ENCODE measurements at places on chromosomes 6 and 20.

DNA sequence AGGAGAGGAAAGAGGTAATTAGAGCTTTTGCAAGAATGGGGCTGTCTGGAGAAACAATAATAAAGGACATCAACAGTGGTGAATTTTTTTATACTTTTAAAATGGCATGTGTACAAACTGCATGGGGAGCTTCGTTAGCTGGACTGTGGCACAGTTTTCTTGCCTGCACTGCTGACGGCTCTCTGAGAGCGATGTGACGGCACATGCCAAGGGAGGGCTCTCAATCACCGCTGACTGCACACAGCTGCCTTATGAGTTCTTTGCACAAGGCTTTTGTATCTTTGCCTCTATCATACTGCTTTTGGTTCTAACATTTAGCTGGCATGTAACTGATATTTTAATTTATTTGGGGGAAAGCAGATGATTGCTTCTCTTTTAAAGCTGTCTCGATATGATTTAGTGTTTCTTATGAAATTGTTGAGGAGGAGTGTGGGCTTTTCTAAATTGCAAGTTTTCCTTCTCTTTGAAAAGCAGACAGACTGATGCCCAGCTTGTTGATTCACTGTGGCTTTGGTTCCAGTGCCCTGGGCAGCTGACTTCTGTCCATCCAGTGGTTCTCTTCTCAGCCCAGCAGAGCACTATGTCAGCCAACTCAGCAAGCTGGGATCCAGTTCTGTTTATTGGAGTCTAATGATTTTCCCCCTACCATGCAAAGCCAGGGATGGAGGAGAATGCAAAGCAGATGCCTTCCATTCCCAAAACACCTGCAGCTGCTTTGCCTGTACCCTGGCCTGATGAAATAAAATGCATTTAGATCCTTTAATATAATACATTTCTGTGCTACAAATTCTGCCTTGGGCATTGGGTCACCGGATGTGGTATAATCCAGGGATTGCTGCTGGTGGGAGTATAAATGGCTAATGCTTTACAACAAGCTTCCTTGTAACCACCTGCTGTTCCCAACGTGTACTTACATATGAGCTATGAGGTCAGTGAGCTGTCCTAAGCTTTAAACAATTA is 323.9 kb downstream of the ZFAND3 start:
- no peak for DNase-seq

DNA sequence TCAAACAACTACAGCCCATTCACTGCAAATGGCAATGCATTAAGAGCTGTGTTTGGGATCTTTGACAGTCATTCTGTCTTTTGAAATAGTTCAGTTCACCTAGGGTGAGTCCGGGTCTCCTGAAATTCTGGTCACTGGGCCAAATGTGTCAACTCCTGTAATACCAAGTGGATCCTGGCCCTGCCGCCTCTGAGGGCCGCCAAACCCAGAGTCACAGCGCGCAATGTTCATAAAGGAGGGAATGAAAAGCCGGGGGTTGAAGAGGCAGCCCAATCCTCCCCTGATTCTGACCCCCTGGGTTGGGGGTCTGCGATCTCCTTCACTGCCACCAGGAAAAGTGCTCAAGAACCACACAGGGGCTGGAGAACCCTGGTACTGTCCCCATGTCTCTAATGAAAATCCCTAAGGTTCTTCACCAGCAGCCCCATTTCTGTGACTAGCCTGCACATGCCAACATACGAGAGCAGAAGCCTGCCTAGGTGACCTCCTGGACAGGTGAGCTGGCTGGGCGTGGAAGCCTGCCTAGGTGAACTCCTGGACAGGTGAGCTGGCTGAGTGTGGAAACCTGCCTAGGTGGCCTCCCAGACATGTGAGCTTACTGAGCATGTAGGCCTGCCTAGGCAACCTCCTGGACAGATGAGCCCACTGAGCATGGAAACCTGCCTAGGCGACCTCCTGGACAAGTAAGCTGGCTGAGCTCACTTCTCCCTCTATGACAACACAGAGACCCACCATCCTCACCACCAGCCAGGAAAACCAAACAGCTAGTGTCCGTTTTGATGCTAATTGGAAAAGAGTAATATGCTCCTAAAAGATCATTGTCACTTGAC is 16.1 kb upstream of the APMAP start:
- DNase-seq, result no peak

- DNase-seq, result no peak
Measured at GRCh38 chr6:1412901-1413300, 23.5 kb downstream of the FOXF2 start.

DNA sequence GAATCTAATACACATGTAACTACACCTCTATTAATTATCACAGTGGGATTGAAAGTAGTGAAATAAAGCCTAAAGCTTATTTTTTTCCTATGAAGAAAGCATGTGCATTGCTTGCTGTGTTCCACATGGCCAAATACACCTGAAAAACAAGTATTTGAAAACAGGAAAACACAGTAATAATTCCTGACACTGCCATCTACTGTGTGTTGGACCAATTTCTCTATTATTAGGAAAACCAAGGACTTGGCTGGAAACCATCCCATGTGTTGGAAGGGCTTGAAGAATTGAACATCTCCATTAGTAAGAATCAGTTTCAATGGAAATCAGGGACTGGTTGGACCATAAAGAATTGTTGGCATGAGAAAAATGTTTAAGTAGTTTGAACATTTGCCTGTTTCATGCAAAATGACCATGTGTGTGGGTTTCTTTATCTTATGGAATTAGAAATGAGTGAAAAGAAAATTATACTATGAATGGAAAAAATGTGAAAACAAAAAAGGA is 124.1 kb downstream of the PHF3 start:
- DNase-seq, result no peak

GRCh38 chr6:38833320-38833719 is 118.2 kb downstream of the DNAH8 start:
- DNase-seq, result no peak

DNA sequence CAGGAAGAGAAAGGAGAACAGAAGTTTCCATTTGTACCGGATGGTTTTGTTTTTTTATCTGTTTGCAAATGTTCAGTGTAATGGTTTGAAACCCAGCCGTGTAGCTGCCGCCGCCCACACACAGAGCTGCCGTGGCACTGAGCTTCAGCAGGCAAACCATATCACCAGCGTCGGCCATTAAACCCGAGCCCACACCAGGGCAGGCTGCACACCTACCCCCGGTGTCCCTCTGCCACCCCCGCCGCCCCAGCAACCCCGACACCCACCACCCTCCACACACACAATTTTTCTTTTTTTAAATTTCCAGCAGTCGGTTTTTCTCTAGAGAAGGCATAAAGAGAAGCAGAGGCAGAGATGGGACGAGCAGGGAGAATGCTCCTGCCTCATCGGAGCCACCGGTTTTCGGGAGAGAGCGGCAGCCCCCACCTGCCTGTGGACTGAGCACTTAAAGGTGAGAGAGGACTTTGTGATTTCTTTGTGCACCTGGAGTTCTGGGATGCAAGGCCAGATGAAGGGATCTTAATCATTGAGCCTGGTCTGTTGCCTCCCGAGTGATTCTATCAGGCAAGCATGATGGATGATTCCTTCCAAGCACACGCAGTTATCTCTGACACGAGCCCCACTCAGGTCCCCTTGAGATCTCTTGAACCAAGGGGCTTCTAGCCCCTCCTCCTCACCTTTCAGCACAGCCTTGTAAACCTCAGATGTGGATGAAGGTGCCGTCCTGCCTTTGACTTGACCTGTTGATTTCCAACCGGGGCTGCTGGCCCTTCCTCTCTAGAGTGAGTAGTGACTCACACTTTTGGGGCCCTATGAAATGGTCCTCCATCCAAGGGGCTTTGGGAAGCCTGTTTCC is 17.5 kb upstream of the ZNF831 start:
- peak; percentile 62 for DNase-seq

- DNase-seq, result no peak
Measured at GRCh38 chr6:24537771-24538385, 43.1 kb downstream of the ALDH5A1 start.

- DNase-seq, result no peak
Measured at GRCh38 chr20:36162272-36162966, 7.9 kb downstream of the EPB41L1 start.

DNA sequence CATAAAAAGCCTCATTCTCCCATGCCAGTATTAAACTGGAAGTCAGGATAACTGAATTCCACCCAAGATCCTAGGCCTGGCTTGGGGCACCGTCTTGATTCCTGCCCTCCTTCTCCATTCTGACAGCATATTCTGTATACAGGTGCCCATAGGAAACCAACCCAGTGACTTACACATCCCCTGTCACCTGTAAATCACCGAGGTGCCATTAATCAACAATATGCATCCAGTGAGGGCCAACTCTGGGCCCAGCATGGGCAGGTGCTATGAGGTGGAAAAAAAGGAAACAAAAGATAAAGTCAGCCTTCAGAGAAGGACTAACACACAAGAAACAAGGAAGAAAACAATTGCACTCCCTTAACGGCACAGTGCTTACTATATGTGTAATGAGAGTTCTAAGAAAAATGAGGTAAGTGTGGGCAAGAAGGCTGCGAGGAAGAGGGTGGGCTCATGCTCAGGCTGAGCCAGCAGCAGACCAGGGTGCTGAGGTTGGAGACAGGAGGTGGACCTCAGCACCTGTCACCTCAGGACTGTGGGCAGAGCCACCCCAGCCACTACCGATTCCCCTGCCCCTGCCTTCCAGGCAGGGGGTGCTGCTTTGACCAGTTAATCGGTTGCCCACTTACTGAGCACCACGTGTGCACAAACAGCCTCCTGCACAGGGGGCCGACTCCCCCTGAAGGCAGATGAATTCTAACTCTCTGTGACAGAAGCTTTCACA is 105.9 kb downstream of the TRERF1 start:
- DNase-seq, result no peak

GRCh38 chr20:35729836-35730582 is 12.1 kb downstream of the RBM39 start:
- no peak for DNase-seq

DNA sequence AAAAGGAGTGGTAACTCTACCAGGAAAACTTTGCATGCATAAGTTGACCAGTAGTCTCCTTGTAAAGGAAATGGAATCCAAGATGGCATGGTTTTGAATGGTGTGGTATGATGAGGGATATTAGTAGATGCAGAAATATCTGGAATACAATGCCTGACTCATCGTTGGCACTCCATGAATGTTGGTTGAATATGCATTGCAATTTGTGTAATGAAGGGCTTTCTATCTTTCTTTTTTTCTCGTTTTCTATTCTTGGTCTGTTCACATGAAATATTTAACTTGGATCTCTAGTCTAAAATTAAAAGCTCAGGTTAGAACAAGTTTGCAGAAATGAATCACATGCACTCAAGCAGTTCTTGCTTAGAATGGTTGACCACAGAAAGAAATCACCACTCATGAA is 277.3 kb upstream of the PRND start:
- no peak for DNase-seq

DNA sequence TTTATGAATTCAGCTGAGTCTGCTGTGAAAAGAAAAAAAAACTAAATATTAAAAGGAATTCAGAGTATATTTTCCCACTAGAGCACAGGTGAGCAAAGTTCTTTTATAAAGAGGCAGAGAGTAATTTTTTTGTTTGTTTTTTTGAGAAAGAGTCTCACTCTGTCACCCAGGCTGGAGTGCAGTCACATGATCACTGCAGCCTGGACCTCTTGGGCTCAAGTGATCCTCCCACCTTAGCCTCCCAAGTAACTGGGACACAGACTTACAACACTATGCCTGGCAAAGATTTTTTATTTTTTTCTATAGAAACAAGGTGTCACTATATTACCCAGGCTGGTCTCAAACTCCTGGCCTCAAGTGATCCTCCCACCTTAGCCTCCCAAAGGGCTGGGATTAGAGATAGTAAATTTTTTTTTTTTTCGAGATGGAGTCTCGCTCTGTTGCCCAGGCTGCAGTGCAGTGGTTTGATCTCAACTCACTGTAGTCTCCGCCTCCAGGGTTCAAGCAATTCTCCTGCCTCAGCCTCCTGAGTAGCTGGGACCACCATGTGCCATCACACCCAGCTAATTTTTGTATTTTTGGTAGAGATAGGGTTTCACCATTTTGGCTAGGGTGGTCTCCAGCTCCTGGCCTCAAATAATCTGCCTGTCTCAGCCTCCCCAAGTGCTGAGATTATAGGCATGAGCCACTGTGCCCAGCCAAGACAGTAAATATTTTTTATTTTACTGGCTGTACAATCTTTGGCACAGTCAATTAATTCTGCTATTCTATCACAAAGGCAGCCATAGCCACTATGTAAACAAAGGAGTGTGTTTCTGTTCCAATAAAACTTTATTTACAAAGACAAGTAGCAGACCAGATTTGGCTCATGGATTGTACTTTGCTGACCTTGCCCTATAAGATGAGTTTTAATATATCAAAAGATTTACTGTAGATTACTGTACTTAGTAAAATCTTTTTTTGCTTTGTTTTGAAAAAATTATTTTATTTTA is 14.5 kb upstream of the B4GALT5 start:
- DNase-seq, result no peak

GRCh38 chr20:60191014-60191413 is 232.8 kb downstream of the CDH26 start:
- DNase-seq, result no peak

DNA sequence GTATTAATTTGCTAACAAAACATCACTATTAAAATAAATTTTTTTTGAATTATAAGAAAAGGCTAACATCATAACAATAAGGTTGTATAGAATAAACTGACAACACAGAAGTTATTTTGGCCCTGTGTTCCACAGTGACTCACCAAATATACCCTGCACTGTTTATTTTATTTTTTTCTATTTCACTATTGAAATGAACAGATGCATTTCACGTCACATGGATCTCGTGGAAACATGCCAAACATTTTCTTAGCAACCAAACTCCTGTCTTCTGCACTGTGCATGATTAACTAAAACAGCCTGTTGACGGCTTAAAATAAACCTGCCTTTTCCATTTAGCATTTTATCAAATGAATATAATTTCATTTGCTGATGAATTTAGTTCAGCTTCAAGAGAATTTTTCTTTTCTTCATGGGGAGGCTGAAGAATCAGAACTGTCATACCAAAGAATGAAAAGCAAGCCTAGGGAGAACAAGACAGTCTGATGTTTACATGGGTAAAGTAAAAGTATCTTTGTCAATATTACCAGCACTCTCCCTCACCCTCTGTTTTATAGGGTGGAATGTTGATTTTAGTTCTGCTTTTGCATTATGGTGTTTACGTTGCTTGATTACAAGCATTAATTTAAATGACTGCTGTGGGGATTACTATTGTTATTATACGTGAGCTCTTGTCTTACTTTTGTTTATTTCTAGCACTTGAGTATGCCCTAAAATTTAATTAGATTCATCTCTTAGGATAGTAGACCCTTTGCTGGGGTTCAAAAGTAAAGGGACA is 115.3 kb downstream of the LCA5 start:
- no peak for DNase-seq

DNA sequence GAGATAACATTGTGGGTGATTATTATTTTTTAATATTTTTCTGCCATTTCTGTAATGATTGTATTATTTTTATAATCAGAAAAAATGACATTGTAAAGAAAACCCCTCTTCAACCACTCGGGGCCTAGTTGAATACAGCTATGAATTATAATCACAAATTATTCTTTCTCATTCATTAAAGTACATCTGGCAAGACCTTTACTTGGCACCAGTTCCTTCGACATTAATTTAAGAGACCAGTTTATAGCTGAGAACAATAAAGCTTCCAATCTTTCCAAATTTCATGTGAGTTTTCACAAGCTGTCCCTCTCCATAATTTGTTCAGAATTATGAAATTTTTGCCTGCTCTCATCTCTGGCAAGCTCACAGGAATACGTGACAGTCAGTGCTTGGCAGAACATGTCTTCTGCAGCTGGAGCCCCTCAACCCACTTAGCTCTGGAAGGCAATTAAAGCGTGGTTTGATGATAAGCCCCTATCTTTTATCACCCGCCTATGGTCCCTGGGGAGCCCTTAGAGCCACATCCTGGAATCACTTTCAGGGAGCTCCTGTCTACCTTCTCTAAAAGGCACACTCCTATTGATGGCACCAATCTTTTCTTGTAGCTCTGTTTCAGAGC is 237.2 kb upstream of the PRND start:
- DNase-seq, result no peak

- no peak for DNase-seq
Measured at GRCh38 chr6:154498340-154498934, 12.0 kb downstream of the CNKSR3 start.
